ENCODE measurements at places on chromosomes 5 and 9.

- no peak for DNase-seq
Observed at GRCh38 chr5:173733021-173733420, 116.6 kb upstream of the BOD1 start.

- DNase-seq = no peak
Observed at GRCh38 chr5:131430794-131431193, 166.9 kb downstream of the CDC42SE2 start.

- no peak for DNase-seq
Observed at GRCh38 chr9:1870915-1871314, 144.2 kb upstream of the SMARCA2 start.

DNA sequence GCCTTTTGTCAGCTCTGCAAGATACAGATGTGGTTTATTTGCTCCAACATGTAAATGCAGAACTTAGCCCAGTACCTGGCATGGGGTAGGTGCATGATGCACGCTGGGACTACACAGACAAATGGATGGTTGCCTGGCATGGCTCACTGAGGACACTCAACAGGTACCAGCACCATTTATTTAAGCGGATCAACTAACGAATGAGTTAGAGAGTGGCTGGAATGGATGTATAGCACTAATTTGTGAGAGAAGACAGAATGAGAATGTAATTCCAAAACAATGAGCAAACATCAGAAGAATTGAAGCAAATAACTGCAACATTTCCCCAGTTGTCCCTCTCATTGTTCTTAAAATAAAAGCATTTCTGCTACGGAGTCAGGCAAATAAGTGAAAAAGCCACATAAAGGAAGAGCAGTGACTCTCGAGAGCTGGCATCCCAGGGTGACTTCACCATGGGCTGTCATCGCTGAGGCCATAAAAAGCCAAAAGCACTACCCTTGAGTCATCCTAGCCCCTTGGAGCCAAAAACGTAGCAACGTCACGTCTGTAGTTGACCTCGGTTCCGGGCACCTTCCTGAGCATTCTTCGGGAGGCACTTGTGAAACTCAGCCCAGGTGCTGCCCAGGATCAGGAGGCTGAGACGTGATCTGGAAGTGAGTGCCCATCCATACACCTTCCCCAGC is 290.3 kb downstream of the NSG2 start:
- no peak for DNase-seq

- DNase-seq = no peak
Observed at GRCh38 chr9:126857261-126857960, 3.0 kb upstream of the ZBTB34 start.

DNA sequence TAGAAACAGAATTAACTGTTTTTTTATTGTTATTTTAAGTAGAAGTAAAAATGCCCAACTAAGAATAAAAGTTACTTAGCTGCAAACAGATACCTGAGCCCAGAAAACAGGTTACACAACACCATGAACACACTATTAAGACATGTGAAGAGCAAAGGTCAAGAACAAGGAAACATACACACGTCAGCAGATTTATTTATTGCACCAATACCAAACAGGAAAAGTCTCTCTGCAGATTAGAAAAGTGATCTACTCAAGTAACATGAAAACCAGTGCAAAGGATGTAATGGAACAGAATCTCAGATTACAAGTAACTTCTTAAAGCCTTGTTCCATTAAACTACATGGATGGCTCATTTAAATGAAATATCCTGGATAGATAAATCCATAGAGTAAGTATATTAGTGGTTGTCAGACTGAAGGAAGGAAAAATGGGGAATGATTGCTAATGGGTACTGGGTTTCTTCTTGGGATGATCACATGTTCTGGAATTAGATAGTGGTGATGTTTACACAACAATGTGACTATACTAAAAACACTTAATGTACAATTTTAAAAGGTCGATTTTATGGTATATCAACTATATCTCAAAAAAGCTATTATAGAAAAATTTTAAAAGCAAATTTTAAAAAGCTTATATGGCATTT is 6.1 kb downstream of the SAR1B start:
- no peak for DNase-seq

- DNase-seq = no peak
Observed at GRCh38 chr9:107211284-107211923, 71.7 kb upstream of the RAD23B start.

DNA sequence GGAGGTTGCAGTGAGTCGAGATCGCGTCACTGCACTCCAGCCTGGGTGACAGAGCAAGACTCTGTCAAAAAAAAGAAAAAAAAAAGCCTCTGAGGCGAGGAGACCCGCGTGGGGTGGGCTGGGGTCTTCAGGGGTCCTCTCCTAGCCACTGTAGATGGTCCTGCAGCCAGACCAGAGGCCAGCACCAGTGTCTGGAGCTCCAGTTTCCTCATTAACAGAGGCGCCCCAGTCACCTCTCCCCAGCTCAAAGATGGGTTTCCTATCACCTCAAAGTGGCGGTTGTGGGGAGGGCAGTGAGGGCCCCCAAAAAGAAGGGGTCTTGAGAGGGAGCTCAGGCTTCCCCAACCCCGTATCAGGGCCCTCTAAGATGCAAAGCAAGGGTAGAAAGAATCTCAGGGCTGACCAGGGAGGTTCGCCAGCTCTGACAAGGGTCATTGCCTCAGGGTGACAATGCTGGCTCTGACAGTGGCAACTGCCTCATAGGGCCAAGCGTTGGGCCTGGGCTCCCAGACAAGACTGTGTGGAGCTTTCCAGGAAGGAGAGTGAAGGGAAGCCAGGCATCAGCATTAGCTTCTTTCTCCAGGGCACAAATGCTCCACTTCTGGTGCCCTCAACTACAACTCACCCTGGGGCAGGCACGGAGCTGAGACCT is 15.0 kb downstream of the STK10 start:
- no peak for DNase-seq

- DNase-seq = no peak
Observed at GRCh38 chr5:50663636-50664035, 2.8 kb upstream of the PARP8 start.

GRCh38 chr9:13750061-13750460 is 470.6 kb upstream of the MPDZ start:
- no peak for DNase-seq

DNA sequence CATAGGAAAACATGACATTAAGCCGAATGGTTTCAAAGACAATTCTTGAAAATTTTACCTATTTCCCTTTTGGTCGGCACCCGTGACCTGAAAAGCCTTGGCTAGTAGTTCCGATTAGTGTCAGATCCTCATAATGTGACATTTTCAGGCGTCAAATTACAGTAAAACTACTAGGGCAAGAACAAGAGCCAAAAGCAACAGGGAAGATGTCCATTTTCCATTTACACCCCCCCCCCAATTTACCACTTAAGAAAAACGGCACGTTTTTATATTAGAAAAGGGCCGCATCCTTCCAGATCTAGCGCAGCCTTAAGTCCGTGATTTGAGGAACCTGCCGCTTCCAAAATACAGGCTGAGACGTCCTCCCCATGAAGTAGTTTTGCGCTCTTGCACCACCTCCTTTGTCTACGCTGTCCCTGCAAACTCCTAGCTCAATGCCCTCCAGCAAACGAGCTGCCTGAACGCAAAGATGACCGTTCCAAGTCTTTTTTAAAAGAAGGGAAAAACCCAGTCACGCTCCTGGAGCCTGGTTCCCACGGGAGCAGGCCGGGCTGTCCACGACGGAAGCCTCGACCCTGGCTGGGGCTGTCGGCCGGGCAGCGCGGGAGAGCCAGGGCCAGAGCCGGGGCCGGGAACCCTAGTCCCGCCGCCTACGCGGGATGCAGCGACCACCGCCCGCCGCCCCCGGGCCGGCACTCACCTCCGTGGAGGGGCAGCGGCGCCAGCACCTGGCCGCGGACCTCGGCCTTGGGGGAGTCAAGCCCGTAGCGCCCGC is 616 bp downstream of the RNF130 start:
- DNase-seq = peak; percentile 71

DNA sequence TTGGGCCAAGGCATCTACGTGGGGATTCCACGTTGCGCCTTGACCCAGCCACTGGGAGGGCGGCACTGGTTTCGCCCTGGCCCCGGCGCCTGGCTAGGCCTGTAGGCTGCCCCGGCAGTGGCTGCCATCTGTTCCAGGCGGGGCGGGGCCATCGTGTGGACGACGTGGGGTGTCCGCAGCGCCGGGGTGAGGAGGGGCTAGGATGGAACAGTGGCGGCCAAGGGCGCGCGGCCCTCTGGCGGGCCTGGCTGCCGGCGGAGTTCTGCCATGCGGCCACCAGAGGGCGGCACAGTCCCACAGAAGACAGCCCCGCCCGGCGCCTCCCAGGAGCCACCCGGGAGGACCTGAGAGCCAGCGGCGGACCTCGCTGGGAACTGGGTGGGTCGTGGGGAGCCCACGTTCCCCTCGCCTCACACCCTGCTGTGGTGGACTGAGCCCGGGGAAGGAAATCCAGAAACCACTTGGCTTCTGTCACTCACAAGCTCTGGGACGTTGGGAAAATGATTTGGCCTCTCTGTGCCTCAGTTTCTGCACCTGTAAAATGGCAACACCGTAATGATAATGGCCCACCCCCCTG is 22.6 kb upstream of the RAPGEF1 start:
- peak; percentile 82 for DNase-seq

GRCh38 chr5:133995341-133995740 is 9.4 kb downstream of the VDAC1 start:
- DNase-seq = no peak

DNA sequence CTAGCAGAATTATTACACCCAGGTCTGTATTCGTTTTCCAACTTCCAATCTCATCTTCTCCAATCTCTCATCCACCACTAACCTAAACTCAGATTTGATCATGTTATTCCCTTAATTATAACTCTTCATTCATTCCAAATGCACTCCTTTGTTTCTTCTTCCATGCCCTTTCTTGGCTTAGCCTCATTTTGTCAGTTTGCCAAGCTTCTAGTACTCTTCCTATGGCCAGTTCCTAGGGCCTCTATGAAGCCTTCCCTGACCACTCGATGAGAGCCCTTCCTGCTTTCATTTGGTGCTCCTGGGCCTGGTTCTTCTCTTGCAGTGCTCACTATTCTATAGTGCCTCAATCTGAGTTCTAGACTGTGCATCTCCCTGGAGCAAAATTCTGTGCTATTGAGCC is 5.8 kb downstream of the FAM219A start:
- DNase-seq = no peak

DNA sequence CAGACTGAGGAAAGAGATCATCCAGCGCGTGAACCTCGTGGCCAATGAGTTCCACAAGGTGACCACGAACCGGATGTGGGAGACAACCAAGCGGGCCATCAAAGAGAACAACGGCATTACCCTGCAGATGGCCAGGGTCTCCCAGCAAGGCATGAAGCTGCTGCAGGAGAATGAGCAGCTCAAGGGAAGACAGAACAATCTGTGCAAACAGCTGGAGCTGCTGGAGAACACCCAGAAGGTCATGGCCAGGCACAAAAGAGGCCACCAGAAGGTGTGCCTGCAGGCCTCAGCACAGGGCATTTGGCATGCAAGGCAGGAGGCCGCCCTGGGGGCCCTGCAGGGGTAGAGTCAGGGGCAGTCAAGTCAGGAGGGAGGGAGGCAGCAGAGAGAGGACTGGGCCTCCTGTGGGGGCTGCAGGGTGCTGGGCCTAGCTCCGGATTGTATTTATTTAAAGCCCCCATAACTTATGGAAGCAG is 4.2 kb downstream of the PTRH1 start:
- no peak for DNase-seq

- DNase-seq = no peak
Observed at GRCh38 chr9:23941051-23941450, 115.0 kb upstream of the ELAVL2 start.

DNA sequence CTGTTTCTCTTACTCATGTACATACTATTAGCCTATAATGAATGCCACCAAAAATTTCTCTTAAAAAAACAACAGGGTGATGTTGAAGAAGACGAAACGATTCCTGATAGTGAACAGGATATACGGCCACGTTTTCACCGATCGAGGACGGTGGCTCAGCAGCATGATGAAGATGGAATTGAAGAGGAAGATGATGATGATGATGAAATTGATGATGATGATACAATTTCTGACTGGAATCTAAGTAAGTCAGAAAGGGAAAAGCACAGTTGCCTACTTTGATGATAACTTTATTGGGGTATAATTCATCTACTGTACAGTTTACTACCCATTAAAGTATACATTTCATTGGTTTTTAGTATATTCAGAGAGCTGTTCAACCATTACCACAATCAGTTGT is 66.5 kb downstream of the TNPO1 start:
- DNase-seq = no peak

DNA sequence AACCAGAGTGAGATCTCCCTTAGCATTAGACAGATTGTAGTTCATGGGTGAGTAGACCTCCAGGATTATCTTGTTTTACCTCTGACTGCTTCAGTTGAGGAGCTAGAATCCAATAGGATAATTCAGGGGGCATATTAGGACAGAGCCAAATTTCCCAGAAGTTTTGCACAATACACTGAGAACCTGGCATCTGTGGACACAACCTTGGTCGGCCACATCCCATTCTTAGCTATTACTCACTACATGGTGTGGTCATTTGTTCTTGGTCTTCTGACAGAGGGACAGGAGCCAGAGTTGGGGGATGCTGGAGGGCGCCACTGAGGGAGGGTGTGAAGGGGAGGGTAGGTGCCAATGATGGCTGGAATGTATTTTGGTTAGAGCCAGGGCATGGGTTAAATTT is 66.6 kb downstream of the NPR3 start:
- no peak for DNase-seq

- no peak for DNase-seq
Observed at GRCh38 chr9:28342815-28343338, 769.6 kb upstream of the C9orf72 start.

Data from B cell (primary cell).